DMS 273 treated with DMSO at 0.1 percent for 48 hours (cell line): ENCODE measurements at places on chromosomes 7 and 10.

GRCh38 chr7:270351-270983 lies 19.5 kb upstream of the FOXL3 start:
- no peak for DNase-seq

GRCh38 chr10:102831322-102832071 lies 5.7 kb downstream of the CYP17A1 start:
- DNase-seq = no peak

- no peak for DNase-seq
These were observed 38.9 kb upstream of the CHST15 start for GRCh38 chr10:124132306-124132705.

DNA sequence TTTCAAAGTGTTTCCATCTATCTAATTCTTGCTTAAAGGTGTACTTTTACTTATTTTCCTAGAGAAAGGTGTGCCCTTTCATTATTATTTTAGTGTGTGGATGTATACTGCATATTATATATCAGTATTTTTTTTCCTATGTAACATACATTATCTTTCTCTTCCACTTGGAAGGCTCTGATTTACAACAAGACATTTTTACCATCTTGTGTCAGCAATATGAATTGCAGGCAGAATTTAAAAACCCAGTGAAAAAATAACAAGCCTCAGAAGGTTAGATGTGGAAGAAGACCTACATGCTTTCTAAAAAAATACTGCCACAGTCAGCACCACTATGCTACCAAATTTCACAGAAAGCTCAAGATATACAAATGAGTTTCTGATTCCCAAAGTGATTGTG lies 327.7 kb upstream of the STEAP1 start:
- DNase-seq = no peak

DNA sequence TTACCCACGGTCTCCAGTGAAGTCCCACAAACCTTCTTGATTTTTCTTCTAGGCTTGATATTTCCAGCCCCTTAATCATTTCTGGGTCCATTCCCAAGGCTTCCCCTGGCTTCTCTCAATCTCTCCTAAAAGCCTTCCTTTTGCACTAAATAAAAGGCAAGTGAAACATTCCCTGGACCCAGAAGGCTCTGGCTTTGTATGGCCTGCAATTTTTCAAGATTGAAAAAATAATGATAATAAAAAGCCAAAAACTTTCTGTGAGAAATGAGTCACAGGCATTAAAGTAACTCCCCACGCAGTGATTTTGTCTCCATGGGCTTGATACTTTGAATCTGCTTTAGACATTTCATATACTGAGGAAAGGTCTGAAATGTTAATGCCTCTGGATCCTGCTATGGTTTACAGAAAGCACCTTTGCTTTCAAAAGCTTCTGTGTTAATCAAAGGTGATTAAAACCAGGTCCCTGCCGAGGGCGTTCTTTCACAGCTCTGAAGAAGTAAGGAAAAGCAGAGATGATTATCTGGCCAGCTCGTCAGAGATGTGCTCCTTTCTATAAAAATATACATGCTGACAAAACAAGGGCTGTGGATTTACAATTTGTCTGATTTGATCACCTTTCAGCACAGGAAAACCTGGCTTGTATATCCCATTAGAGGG lies 118.9 kb upstream of the TMEM72 start:
- no peak for DNase-seq

- no peak for DNase-seq
These were observed 68.6 kb downstream of the MMRN2 start for GRCh38 chr10:86888585-86889381.

DNA sequence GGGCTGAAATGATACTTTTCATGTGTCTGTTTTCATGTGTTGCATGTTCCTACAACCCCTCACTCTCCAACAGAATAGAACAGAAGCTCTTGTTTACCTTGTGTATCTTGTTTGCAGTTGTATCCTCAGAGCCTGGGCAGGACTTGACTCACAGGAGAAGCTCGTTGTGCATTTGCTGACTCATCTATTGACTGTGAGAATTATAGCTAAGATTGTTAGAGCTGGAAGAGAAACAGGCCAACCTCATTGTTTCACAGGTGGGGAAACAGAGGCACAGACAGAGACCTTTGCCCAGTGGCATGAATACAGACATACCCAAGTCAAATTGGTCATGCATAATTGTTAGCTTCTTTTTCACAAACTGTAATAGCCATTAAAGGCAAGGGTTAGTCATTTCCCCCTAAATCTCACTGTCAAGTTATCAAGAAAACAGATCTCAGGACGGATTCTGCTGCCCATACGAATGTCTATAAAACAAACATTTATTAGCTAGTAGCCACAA lies 4.6 kb upstream of the TSPAN15 start:
- no peak for DNase-seq

DNA sequence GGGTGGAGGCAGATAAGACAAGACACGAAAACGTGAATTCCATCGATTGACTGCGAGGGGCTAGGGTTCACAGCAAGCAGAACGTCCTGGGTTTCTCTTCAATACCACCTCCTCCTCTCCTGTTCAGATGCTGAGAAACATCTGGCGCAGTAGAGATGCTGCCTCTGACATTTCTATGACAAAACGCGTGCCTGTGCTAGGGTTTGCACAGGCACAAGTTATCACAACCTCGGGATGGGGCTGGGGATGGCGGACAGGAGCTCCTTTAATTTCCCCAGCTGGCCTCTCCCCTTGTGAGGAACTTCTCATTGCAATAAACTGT lies 99.8 kb upstream of the SVIL start:
- no peak for DNase-seq

- no peak for DNase-seq
These were observed 22.2 kb upstream of the RHEB start for GRCh38 chr7:151541709-151542499.

DNA sequence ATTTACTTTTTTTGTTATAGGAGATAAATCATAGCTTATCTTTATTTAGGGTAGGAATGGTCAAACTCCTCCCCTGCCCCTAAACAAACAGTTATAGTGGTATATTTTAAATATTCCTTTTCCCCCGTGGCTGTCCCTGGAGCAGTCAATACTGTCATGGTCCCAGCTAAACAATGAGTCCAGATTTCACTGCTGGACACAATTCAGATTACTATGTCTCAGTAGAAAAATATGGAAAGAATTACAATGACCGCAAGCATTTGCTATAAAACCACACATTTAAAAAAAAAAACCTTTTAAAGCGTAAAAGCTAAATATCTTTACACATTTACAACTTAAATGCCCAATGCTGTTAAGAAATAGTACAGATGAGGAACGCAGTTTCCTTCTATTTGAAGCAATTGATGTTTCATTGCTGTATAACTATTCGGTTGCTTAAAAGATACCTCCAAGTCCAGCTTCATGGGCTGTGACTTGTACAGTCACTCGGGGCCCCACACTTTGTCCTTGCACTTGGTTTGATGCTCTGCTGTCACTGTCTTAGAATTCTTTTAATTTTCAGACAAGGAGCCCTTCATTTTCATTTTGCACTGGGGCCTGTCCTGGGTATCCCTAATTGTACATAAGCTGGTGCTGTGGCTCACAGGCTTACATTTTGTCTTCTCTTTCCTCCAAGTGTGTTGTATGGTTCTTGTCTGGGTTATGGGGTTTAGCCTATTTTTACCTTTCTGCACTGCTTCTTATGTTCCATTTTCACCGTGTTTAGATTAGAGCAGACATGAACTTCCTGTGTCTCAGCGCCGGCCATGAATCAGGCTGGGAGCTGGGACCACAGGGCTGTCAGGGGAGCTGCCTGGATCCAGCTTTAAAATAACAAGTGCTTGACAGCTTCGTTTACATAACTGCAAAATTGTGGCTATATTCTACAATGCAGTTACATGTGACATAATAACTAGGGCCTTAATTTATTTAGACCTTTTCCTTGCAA lies 530.2 kb upstream of the FZD8 start:
- DNase-seq = no peak

- no peak for DNase-seq
These were observed 26.1 kb downstream of the OGDHL start for GRCh38 chr10:49735848-49736563.

- no peak for DNase-seq
These were observed 202.9 kb upstream of the TCERG1L start for GRCh38 chr10:131514454-131514853.

DNA sequence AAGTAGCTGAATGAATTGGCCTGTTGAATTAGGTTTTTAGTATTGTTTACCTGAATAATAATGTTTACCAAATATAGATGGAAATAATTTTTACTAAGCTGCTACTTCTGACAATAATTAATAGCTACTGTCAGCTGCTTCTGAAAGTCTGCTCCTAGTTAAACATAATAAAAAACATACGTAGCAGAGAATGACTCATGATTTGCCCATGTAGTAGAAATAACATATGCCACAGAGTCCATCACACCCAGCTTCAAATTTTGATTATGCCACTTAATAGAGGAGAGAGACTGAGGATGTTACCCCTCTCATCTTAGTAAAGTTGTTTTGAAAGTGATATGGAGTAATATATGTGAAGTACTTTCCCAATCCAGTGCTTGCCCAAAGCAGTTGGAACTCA lies 57.6 kb upstream of the MDFIC start:
- no peak for DNase-seq

DNA sequence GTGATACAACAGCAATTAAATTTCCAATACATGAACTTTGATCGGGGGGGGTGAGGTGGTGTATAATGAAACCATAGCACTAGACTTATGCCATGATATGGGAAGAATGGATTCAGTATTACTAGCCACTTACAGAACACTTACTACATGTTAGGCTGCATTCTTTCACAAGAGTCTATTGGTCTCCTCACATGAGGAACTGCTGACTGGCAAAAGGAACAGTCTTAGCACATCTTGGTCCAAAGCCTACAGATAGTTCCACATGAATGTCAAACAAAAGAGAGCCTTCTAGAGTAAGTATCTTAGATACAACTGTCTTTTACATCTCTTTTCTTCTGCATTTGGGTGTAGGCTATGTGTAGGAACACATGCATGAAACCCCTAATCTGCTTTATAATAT lies 115.9 kb upstream of the DNAJB12 start:
- DNase-seq = no peak

DNA sequence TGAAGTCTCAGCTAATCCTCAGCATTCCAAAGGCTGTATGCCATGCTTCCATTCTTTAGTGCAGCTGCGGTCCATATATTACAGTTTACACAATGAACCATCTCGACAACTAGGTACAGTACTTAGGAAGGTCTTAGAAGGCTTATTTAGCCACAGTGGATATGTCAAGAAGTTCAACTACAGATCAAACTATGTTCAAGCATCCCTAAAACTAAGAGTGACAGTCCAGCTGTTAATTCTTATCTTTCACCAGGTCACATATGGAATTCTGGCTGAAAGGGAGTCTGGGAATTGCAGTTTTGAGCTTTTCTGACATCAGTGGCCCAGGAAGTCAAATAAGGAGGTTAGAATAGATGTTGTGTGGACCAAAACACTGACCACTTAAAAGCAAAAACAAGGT lies 106.8 kb downstream of the SDHAF3 start:
- no peak for DNase-seq

GRCh38 chr7:99030951-99031350 lies 113.0 kb downstream of the SMURF1 start:
- no peak for DNase-seq

DNA sequence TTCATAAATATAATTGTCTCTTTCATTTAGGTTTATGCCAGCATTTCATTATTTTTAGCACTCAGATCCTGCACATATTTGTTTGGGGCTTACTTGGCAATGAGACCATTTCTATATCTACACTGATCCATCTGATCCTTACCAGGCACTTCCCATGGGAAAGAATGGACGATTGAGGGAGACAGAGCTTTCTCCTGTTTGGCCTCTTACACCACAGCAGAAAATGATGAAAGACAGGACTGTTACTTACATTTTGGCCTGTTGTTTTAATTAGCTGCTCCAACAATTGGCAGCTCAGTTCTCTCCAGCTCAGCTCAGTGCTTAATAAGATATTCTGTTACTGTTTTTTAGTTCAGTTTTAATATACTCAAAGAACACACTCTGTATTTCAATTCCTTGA lies 77.6 kb upstream of the RSU1 start:
- no peak for DNase-seq

DNA sequence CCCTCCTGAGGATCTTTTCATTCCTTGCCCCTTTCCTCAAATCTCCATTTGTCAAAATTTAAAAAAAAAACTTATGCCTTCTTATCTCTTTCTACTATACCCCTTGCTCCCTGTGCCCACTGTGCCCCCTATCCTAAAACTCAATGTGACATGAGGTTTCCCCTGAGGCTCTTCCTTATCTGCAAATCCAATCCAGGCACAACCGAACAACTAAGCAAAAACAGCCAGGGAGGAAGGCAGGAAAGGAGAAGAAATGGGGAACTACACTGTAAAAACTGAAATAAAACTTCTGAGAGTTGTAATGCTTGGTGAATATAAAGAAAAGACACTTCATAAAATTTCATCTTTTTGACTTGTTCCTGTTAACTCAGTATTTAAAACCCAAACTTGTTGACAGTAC lies 54.2 kb downstream of the CRPPA start:
- no peak for DNase-seq

DNA sequence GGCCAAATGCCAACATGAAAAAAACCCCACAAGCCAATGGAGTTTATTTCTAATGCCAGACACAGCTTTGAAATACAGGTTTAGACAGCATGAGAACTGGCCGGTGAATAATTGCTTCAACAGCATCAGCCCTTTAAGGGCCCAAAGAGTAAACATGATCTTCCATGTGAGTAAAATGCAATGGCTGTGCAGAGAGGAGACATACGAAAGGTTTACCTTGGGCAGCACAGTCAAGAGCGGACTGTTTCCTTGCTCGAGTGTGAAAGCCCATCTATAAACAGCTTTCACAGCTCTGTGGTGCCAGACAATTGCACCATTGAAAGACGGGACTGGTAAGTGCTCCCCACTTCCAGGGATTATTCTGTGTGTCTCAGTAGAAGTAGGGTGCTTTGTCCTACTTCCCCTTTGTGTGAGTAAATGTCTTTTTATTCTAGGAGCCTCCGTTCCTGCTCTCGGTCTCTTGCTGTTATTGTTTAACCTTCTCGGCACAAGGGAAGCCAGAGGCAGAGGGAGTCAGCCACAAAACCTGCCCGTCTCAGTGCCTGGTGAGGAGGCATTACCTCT lies 77.8 kb upstream of the KAT6B start:
- no peak for DNase-seq

GRCh38 chr10:44752451-44753441 lies 158.4 kb upstream of the TMEM72 start:
- DNase-seq = no peak

GRCh38 chr10:28241741-28242399 lies 61.0 kb downstream of the MPP7 start:
- no peak for DNase-seq

DNA sequence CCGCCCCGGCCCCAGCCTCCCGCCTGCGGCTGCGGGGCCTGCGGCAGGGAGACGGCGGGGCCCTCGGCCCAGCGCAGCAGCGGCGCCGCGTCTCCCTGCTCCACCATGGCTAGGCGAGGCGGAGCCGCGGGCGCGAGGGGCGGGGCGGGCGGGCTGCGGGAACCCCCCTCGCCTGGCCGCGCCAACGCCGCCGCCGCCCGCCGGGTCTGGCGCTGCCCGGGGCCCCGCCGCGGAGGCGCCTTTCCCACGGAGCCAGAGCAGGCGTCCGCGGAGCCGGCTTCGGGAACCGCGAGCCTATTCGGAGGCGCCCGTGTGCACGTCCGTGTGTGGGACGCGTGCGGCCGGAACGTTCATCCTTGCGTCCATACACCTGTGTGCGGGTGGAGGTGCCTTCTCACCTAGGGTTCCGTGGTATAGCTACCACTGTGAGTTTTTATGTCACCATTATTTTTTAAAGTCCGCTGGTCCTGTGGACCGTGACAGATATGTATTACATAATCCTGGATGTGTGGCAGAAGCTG lies at the start of gene DENND11:
TSS of gene DENND11 (minus strand) at position 120 of the 521 bp plus-strand sequence. CDS start at position 107, 13 bp downstream.
- no peak for DNase-seq

- DNase-seq = no peak
These were observed 115.1 kb downstream of the PKD1L1 start for GRCh38 chr7:47833211-47833610.
